ENCODE measurements at places on chromosomes 11 and 22.

GRCh38 chr11:32105871-32106560 is 15.1 kb downstream of the RCN1 start:
- DNase-seq: no peak

- no peak for DNase-seq
Observed at GRCh38 chr11:1116666-1117390, 40.9 kb upstream of the MUC5AC start.

DNA sequence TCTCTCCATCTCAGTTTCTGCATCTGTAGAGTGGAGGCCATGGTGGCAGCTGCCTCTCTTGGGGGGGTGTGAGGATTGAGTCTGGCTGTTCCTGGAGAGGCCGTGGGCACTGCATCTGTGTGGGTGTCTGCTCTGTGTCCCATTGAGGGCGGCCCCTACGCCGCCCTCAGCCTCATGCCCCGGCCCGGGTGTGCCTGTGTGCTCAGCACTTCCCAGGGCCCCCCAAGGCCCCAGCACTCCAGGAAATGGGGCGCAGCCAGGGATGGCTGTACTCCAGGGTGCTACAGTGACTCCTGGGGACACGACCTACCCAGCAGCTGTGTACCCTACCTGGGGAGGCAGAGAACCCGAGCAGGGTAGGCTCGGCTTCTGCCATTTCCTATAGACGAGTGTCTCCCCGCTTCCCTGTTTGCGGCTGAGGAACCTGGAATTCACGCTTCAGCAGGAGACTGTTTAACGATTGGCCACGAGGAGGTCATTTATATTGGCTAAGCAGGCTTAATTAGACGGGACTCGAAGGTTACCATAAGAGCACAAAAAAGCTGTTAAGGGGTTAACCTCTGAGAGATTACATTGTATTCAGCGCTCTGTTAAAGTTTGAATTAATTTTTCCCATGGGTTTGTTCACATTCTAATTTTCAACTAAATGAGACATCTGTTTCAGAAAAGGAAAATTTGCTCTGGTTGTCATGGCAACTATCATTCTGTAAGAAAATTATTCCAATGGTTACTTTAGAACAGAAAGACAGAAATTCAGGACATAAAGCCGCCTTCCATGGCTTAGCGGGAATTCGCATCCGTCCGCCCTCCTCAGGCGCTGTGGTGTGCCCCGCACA is 76.4 kb downstream of the MPPED1 start:
- no peak for DNase-seq

DNA sequence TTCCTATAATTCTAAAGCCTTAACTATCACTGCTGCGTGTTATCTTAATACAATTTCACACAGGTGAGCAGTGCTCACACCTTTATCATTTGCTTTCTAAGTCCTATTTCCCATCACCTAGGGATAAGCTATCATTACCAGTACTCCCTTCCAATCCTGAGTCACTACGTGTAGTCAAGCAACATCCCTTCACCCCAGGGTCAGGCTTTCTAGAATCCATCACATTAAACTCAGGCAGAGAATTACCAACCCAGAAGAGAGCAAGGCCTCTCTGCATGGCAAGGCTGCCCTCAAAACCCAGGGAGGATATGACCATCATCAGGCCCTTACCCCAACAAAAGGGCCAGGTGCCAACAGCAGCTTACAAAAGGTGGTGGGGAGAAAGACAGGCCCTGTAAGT is 9.8 kb downstream of the PACSIN2 start:
- no peak for DNase-seq

DNA sequence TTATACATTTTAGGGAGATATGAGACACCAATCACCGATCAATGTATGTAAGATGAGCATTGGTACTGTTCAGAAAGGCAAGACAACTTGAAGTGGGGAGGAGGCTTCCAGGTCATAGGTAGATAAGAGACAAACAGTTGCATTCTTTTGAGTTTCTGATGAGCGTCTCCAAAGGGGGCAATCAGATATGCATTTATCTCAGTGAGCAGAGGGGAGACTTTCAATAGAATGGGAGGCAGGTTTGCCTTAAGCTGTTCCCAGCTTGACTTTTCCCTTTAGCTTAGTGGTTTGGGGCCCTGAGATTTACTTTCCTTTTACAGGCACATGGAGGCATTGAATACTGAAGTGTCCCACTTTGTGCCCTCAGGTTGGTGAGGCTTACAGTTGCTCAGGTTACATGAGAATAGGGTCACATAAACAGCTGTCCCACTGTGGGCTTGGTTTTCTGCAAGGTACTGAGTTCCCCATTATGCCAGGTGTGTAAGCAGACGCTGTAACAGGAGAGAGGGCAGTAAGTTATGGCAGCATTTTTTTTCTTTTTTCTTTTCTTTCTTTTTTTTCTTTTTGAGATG is 129.8 kb upstream of the SERPIND1 start:
- no peak for DNase-seq

DNA sequence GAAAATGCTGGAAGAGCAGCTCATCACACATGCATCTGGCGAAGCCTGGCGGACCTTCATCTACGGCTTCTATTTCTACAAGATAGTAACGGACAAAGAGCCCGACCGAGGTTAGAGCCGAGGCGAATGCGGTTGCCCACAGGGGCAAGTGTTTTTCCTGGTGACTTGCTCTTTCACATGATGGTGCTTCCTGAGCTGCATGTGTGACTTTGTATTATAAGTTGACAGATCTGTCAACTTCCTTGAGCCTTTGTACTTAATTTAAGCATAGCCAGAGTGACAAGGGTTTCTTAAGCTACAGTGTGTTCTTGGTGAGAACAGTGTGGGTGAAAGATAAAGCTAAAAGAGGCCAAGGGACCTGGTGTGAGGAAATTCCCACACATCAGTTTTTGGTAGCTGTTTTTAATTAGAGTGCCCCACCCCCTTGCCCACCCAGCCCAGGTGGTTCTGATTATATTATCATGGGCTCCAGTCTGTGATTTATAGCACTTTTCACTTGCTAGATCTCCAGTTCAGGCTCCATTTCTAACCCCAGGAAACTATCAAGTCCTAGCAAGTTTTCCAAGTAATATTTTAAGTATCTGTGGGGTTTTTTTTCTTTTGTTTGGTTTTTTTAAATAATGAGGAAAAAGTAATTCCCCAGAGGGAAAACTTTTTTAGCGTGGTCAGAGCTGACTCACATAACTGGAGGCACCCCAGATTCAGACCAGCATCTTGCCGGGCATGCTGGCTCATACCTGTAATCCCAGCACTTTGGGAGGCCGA is 68.0 kb upstream of the YWHAH start:
- no peak for DNase-seq

DNA sequence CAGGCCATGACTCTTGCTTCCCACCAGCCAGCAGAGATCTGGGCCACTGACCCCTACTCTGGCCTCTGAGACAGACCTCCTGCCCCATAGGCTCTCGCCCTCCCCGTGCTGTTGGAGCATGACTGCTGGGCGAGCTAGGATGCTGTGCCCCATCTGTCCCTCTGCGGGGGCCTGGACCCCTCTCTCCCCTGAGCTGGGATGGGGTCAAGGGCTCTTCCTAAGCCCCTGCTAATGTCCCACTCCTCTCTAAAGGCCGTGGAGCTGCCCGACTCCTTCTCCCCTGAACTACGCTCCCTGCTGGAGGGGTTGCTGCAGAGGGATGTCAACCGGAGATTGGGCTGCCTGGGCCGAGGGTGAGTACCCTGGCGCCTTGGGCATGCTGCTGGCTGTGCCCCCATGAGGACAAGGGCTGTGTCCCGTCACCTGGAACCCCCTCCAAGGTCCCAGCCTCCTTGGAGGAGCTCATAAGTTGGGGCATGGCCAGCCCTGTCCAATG is 6.2 kb upstream of the ANKRD13D start:
- no peak for DNase-seq

- no peak for DNase-seq
Observed at GRCh38 chr11:1271002-1271401, 38.4 kb downstream of the TOLLIP start.

GRCh38 chr11:62493801-62494200 is 52.8 kb downstream of the AHNAK start:
- no peak for DNase-seq

DNA sequence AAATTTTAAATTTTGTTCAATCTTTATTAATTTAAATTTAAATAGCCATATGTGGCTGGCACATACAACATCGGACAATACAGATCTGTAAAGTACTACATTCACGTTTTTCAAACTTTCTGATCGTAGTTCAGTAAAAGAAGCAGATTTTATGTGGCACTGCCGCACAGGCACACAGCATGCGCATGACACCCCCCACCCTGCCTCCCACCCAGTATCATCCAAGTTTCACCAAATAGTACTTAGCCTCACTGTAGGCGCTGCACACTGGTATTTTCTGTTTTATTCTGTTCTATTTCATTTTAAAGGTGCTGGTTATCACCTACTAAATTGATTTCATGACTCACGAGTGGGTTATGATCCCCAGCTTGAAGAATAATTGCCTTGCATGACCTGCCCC is 159.9 kb downstream of the HIPK3 start:
- no peak for DNase-seq

DNA sequence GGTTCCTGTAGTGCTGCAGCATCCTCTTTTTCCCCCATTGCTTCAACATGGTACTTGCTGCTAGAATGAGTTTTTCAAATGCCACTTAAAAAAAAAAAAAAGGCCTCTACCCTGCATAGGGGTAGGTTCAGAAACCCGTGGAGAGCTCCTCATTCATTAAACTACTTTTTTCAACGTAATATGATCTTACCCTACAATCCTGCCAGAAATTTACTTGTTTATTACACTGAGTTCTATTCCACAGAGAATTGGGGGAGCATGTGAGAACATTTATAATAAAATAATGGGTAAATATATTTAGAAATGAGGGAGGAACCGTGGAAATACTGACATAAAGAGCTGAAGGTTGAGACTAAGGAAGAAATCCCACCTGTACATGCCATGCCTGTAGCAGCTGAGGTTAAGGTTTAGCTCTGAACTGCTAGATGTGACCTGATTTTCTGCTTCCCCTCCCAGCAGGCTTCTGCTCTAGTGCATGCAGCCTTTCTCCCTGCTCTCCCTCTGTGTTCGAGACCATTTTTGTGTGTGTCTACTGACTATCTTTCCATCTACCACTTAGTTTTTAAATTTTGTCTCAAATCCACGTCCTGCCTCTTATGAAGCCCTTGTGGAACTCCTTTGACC is 225.7 kb downstream of the DDX10 start:
- DNase-seq: no peak

DNA sequence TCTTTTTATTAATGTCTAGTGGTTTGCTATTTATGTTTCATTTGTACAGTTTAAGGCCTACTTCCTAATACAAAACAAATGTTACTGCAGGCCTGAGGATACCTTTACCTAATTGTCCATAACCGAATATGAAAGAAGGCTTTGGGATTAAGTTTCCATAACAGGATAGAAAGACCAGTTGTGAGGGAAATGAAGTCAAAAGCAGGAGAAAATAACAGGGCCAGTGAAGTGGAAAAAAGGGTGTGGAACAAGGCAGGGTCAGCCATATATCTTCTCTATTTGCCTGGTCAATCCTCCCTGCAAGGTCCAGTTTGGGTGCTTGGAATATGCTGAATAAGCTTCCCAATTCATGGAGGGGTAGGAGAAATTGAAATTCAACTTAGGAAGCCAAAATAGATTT is 211.5 kb downstream of the SWAP70 start:
- DNase-seq: no peak

DNA sequence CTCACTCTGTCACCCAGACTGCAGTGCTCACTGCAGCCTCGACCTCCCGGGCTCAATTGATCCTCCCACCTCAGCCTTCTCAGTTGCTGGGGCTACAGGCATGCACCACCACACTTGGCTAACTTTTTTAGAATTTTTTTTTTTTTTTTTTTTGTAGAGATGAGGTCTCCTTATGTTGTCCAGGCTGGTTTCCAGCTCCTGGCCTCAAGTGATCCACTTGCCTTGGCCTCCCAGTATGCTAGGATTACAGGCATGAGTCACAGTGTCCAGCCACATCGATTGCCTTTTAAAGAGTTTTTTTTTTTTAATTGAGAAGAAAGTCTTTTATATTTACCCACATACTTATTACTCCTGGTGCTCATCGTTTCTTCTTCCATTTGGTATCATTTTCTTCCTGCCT is 30.0 kb downstream of the PARVG start:
- no peak for DNase-seq

- DNase-seq: peak; percentile 56
Observed at GRCh38 chr11:6251120-6251733, 8.4 kb upstream of the CCKBR start.

GRCh38 chr11:100438376-100438775 is 248.7 kb upstream of the ARHGAP42 start:
- no peak for DNase-seq

DNA sequence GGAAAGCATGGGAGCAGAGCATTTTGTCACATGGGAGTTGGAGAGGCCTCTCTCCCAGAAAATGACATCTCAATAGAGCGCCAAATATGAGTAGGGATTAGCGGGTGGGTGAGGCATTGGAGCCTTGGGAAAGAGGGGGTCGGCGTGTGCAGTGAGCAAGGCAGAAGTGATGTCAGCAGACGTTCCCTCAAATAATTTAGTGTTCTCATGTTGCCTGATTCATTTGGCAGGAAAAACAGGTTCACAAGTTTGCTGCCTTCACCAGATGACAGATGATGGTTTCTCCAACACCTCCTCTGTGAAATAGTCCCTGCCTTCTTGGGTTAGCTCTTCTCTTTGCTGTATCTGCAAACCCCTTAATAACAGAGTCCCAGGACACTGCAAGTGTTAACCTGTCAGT is 118.5 kb upstream of the ARHGAP20 start:
- DNase-seq: no peak

GRCh38 chr22:48641906-48642475 is 1185.7 kb downstream of the BRD1 start:
- DNase-seq: no peak

- no peak for DNase-seq
Observed at GRCh38 chr11:111992206-111992855, 32.9 kb upstream of the DLAT start.

- DNase-seq: no peak
Observed at GRCh38 chr11:36426226-36426848, 83.7 kb downstream of the TRAF6 start.

DNA sequence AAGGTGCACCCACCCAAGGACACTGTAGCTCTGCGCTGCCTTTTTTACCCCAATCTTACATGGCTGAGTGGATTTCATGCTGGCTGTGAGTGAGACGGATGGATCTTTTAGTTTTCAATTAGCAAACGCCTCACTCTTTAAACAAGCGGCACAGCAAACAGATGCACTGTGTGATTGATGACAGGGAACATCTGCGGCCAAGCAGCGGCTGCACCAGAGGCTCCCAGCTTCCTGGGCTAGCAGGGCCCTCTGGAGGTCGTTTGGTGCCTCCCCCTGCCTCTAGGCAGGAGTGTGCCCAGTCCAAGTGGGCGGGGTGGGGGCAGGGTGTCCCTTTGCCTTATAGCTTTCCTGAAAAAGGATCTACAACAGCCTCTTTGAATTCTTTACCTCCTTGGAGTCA is 2.1 kb upstream of the DRD2 start:
- DNase-seq: no peak

Measured in GM12892 (cell line).